ENCODE measurements at places on chromosomes 6 and 20.
A peak's percentile ranks its signal among the peaks of the same experiment; 100 is the strongest.

GRCh38 chr6:88698661-88699060, 264.8 kb downstream of the RNGTT start:
- no peak for DNase-seq

- DNase-seq, result no peak
These were observed 120.7 kb upstream of the CLDN20 start for GRCh38 chr6:155143029-155143577.

GRCh38 chr6:133193396-133193795, 47.8 kb upstream of the EYA4 start:
- DNase-seq, result no peak

- no peak for DNase-seq
These were observed 455.1 kb downstream of the ADGRB3 start for GRCh38 chr6:69090132-69090531.

DNA sequence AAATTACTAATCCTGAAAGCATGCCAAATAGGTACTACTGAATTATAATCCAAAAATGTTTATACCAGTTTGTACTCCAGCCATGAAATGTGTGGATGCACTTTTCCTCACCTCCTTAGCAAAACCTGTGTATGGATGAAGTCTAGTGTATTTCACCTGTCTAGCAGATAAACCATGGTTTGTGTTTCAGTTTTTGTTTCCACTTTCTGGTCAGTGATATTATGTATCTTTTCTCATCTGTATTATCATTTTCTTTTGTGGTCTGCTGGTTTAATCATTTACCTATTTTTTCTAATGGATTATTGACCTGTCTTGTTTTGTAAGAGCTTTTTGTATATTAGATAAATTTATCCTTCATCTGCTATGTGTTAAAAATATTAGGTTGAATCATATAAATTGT, 41.0 kb upstream of the TMEM217 start:
- no peak for DNase-seq

DNA sequence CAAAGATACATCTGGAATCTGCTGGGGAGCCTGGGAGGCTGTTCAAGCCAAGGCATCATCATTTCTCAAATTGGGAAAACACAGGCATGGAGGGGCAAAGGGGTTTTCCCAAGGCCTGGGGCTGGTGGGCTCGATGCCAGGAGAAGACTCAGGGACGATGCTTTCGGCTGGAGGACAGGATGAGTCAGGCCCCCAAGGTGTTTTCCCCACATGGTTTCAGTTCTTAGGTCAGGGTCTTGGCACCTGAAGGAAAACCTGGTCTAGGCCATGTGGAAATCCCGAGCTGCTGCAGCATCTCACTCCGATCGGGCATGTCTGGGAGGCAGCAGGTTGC, 348.1 kb downstream of the CDC5L start:
- DNase-seq, result peak; percentile 9

DNA sequence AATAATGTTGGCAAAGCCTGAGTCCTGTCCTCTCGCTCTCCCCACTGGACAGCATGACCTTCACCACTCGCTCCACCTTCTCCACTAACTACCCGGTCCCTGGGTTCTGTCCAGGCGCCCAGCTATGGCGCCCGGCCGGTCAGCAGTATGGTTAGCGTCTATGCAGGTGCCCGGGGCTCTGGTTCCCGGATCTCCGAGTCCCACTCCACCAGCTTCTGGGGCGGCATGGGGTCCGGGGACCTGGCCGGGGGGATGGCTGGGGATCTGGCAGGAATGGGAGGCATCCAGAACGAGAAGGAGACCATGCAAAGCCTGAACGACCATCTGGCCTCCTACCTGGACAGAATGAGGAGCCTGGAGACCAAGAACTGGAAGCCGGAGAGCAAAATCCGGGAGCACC, 20.5 kb downstream of the RNF114 start:
- DNase-seq, result no peak

- no peak for DNase-seq
These were observed 266.9 kb downstream of the CD109 start for GRCh38 chr6:73962884-73963283.

GRCh38 chr6:15518057-15518456, 144.8 kb downstream of the DTNBP1 start:
- DNase-seq, result no peak

DNA sequence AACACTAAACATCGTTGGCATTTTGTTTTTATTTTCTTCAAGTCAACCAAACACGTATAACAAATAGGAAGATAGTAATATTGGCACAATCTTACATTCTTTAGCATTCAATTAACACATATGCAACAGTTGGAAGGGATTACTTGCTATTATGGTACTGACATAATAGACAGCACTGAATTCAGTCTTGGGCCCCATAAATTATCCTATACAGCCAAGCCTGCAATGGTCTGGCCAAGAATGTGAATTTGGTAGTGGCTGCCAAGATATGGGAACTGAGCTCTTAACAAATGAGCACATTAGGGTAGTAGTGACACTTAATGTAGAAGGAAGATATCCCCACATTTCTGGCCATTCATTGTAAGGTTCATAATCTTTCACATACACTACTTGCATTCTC, 44.8 kb upstream of the ARHGAP18 start:
- DNase-seq, result no peak

GRCh38 chr6:108565893-108566292, 5.2 kb downstream of the FOXO3 start:
- DNase-seq, result peak; percentile 71

GRCh38 chr20:60191014-60191413, 232.8 kb downstream of the CDH26 start:
- DNase-seq, result no peak

DNA sequence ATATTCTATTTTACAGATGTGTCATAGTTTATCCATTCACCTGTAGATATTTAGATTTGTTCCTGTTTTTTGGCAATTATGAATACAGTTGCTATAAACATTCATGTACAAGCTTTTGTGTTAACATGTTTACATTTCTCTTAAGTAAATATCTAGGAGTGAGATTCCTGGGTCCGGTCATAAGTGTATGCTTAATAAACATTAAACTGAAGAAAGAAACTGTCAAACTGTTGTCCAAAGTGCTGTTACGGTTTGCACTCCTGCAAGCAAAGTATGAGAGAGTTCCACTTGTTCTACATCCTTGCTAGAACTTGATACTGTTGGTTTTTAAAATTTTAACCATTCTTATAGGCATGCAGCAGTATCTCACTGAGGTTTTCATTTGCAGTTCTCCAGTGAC, 138.6 kb downstream of the RALGAPA2 start:
- DNase-seq, result no peak

DNA sequence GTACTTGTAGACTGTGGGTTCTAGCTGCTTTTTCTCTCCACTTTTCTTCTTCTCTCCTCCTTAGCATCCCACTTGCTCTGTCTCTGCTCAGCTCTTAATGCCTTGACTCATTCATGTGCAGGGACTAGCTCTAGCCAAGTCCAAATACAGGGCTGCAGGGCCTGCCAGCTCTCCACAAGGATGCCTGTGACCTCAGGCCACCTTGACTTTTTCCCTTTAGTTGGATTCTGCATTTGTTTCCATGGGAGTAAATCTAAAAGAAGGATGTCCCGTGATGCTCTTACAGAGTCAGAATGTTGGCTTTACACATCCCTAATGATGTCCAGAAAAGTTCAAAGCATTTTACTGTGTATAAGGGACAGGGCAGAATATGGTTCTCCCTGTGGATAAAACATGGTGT, 101.8 kb upstream of the PREP start:
- no peak for DNase-seq

DNA sequence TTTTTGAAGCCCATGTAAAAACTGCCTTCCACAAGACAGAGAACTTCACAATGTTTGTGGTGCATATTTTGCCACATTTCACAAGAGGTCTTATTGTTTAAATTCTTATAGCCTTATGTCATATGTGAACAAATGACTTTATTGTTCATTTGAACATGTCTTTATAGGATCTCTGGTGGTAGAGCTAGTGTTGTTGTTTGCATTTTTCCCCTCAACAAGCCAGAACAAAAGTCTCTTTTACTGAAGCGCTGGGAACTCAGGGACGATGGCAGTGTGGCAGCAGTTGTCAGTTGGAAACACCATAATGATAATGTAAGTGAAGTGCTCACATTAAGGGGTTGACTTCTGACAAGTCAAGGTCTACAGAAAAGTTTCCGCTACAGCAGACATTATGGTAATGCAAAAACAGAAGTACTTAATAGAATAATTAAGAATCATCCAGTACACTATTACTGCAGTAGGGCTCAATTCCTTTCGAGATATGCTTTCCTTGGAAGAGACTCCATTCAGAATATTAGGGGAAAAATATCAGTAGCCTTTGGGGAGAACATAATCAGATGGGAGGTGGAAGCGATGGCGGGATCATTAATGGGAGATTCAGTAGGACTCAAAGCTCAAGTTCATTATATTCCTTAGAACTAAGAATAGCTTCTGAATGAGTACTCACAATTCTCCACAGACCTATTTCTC, 180.0 kb downstream of the GJA10 start:
- no peak for DNase-seq

Measured in HFFc6 (cell line).